ENCODE measurements at places on chromosomes 2 and 18. TPM values are rescaled to one million over a fixed set of nuclear protein-coding genes. Genes with fewer than 3 reads are reported as not detected.

DNA sequence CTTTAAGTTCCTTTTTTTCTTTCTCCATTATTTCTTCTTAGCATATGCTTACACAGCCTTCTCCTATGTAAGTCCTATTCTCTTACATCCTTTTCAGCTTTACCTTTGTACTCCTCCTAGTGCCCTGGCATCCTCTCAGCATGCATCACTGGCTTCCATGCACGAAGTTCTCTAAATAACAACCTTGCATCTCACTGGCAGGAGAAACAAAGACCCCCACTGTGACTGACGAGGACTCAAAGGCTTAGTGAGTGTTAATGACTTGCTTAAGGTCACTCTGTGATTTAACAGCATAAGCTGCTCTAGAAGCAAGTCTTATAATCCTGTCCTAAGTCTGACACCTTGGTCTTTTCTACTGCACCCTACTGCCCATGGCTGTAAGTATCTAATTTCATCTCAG lies 1236.0 kb upstream of the CELF4 start:
- no peak for DNase-seq
- H3K27me3 ChIP-seq: no peaks in the 10 kb centered on the region
- H3K27ac ChIP-seq: no peak overlapping the region
- H3K36me3 ChIP-seq: no peaks in the 10 kb centered on the region
- no peaks in the 10 kb centered on the region for H3K4me1 ChIP-seq

DNA sequence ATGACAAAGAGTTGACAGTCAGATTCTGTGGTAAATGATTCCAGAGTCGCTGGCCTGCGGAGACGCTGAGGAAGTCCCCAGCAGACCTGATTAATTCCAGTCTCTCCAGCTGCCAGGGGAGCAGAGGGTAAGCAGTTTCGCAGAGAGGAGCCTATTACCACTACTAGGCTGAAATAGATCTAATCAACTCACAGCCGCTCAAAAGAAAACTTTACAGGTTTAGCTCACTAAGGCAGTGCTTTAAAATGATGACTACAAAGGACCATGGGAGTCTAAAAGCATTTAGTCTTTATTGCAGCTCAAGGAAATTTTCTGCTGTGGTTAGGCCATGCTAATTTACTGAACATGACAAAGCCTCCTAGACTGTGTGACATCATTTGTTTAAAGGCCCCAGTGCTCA lies 445.6 kb upstream of the POU3F3 start:
- no peaks in the 10 kb centered on the region for H3K27me3 ChIP-seq
- no peaks in the 10 kb centered on the region for H3K4me1 ChIP-seq
- no peaks in the 10 kb centered on the region for H3K36me3 ChIP-seq
- no peak overlapping the region for H3K27ac ChIP-seq

DNA sequence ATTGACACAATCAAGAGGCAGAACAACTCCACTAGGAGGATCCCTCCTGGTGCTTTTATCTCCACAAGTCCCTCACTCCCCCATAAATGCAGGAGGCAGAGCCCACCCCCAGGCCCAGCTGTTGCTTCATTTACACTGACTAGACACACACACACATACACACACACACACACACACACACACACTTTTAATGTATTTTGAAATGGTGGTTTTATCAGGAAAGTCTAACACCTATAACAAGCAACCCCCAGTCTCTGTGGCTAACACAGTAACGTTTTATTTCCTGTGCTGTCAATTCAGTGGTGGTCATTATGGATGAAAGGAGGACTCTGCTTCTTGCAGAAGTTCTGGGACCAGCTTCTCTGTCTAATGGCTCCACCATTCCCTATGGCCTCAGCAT lies 125.4 kb upstream of the FOSL2 start:
- H3K4me1 ChIP-seq: peaks cover 5% of the 10 kb centered on the region
- no peak overlapping the region for H3K4me3 ChIP-seq
- H3K27me3 ChIP-seq: no peaks in the 10 kb centered on the region

- DNase-seq: no peak
- no peaks in the 10 kb centered on the region for H3K4me1 ChIP-seq
- H3K27ac ChIP-seq: no peak overlapping the region
- no peaks in the 10 kb centered on the region for H3K36me3 ChIP-seq
- H3K27me3 ChIP-seq: no peaks in the 10 kb centered on the region
Measured at GRCh38 chr2:143514413-143514812, 385.2 kb downstream of the ARHGAP15 start.

DNA sequence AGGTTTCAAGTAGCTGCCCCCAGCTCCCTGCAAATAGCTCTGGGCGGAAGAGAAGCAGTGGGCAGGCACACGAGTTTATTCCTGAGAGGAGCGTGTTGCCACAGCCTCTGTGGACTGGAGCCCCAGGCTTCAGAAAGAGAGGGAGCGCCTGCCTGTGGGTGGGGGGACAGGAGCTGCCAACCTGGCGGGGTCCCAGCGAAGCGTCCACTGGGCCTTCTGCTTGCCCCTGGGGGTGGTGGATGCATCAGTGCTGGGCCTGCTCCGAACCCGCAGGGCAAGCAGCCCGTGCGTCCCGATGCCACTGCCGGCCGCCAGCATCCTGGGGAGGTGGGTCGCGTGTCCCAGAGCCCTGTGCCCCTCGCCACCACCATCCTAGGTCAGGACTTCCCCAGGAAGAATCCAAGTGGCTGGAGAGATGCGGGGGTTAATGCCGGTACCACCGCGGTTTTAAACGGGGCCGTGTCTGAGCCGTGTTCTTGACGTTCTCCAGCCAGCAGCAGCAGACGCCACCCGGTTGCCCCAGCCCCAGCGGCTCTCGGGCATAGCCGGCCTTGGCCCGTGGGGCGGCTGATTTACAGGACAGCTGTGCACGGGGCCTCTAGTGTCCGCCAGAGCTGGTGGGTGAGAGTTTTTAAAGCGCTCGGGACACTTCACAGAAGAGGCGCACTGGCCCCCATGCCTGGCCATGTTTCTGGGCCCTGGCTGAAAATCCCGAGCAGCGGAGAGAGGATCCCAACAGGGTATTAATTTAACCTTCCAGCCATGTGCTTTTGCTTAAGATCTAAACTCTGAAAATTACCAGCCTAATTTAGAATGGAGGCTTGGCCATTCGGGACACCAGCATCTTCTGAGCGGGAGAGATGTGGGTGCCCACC lies 84.7 kb downstream of the NFATC1 start:
- no peaks in the 10 kb centered on the region for H3K27me3 ChIP-seq
- DNase-seq: peak; percentile 58
- peaks cover 34% of the 10 kb centered on the region for H3K36me3 ChIP-seq
- H3K27ac ChIP-seq: no peak overlapping the region
- H3K4me3 ChIP-seq: no peak overlapping the region

- no peaks in the 10 kb centered on the region for H3K27me3 ChIP-seq
- DNase-seq: peak; percentile 94
- H3K36me3 ChIP-seq: peaks cover 4% of the 10 kb centered on the region
- H3K27ac ChIP-seq: peak overlapping the region; percentile 99
- H3K4me1 ChIP-seq: peaks cover 14% of the 10 kb centered on the region
- peak overlapping the region; percentile 83 for H3K4me3 ChIP-seq
Measured at GRCh38 chr2:96538487-96539214, 2.1 kb downstream of the ARID5A start.

GRCh38 chr18:26436176-26437051 lies 111.9 kb downstream of the KCTD1 start:
- H3K4me1 ChIP-seq: no peaks in the 10 kb centered on the region
- no peaks in the 10 kb centered on the region for H3K36me3 ChIP-seq
- no peak overlapping the region for H3K27ac ChIP-seq
- H3K4me3 ChIP-seq: no peak overlapping the region

GRCh38 chr2:1694371-1695271 lies 49.7 kb downstream of the PXDN start:
- no peaks in the 10 kb centered on the region for H3K4me1 ChIP-seq
- no peaks in the 10 kb centered on the region for H3K27me3 ChIP-seq
- DNase-seq: no peak
- no peak overlapping the region for H3K27ac ChIP-seq
- peaks cover 10% of the 10 kb centered on the region for H3K36me3 ChIP-seq

DNA sequence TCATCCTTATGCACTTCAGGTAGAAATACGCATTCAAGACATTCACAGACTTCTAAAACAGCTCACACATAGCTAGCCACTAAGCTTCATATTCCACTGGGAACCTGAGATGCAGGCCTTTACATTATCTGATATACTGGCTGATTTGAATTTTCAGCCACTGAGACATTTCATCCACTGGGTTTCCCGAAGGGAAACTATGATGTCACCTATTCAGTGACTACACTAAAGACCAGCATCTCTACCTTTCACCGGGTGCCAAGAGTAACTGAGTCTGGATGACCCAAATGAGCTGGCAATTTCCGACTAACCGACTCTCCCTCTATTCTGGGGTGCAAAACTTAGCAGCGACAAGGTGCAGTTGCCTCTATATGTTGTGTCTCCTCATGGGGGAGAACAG lies 31.8 kb upstream of the SP140L start:
- no peaks in the 10 kb centered on the region for H3K27me3 ChIP-seq
- no peaks in the 10 kb centered on the region for H3K4me1 ChIP-seq
- no peak overlapping the region for H3K4me3 ChIP-seq
- no peaks in the 10 kb centered on the region for H3K36me3 ChIP-seq
- DNase-seq: no peak

DNA sequence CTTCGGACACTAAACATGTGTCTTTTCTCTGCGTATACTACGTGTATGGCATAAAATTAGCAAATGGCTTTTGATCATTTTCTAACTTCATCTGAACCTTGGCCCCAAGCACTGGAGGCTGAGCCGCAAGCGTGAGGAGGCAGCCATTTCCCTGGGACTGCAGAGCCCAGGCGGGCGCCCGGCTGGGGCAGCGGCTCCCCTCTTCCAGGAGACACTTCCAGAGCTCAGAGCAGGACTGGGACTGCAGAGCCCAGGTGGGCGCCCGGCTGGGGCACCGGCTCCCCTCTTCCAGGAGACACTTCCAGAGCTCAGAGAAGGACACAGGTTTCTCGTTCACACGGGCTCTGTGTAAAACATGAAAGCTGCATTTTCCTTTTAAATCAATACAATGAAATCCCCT lies 484.1 kb upstream of the SALL3 start:
- DNase-seq: no peak

DNA sequence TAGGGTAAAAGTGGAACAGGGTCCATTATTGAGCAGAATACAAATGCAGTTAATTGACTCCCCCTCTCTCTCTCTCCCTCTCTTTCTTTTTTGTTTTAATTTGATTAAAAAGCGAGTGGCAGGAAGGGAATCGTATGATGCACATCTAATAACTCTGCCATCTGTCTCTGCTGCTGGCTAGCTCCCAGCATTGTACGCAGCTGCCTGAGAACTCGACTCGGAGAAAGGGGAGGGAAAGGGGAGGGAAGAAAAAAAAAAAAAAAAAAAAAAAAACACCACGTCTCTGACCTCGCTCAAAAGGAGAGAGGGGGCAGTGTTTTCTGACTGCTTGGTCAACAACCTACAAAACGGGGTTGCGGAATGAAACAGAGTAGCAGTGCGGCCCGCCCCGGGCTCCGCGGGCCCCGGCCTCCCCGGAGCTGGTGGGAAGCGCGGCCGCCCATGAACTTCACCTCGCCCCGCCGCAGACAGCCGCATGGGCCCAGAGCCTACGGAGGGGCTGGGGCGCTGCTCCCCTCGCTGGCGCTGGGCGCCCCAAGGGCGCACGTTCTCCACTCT lies 265.7 kb downstream of the TCF4 start:
- H3K4me3 ChIP-seq: peak overlapping the region; percentile 69
- H3K36me3 ChIP-seq: no peaks in the 10 kb centered on the region
- peak; percentile 59 for DNase-seq
- peak overlapping the region; percentile 92 for H3K27ac ChIP-seq

- no peaks in the 10 kb centered on the region for H3K36me3 ChIP-seq
- no peak overlapping the region for H3K4me3 ChIP-seq
- DNase-seq: no peak
- no peak overlapping the region for H3K27ac ChIP-seq
- H3K27me3 ChIP-seq: no peaks in the 10 kb centered on the region
Measured at GRCh38 chr18:8982416-8983183, 119.9 kb upstream of the NDUFV2 start.

- no peaks in the 10 kb centered on the region for H3K27me3 ChIP-seq
- no peak for DNase-seq
- peaks cover 3% of the 10 kb centered on the region for H3K36me3 ChIP-seq
- no peaks in the 10 kb centered on the region for H3K4me1 ChIP-seq
Measured at GRCh38 chr2:3207091-3207491, 170.5 kb downstream of the EIPR1 start.

DNA sequence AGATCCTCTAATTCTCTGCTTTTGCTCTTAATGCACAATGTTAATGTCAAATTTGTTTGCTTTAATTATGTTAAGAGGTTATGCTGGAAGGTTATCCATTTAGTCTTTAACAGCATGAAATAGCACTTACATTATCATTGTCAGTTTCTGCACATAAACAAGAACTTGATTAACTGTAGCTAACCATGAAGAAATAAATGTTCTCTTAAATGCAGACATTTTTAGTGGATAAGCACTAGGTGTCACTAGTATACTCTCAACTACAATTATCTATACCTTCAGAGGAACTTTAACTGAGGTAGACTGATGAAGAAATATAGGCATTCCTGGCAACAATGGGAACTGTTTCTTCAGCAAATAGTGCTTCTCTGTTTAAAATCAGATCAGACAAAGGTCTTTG lies 178.8 kb upstream of the CHST9 start:
- no peak overlapping the region for H3K27ac ChIP-seq
- H3K36me3 ChIP-seq: no peaks in the 10 kb centered on the region
- no peak for DNase-seq

- no peaks in the 10 kb centered on the region for H3K27me3 ChIP-seq
- H3K4me3 ChIP-seq: no peak overlapping the region
- no peaks in the 10 kb centered on the region for H3K4me1 ChIP-seq
- H3K36me3 ChIP-seq: peaks cover 2% of the 10 kb centered on the region
- no peak overlapping the region for H3K27ac ChIP-seq
- DNase-seq: no peak
Measured at GRCh38 chr2:10614939-10615338, 74.8 kb downstream of the NOL10 start.

DNA sequence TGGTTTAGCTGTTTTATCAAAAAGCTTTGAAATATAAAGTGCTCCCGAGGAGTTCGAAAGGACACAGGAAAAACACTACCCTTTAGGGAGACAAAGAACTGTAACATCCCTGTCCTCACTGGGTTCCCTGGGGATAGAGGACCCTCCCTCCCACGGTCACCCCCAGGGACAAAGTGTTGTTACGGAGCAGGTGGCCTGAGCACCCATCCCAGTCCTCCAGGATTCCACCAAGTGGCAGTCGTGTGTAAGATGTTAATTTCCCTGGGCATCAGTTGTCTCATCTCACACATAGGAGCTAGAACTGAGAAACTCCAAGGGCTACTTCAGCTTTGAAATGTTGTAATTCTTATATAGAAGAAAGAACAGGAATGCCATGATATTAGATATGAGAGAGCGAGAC lies 137.7 kb downstream of the ALK start:
- no peak overlapping the region for H3K4me3 ChIP-seq
- no peaks in the 10 kb centered on the region for H3K27me3 ChIP-seq
- no peaks in the 10 kb centered on the region for H3K4me1 ChIP-seq

GRCh38 chr18:37661061-37661460 lies 95.5 kb upstream of the CELF4 start:
- H3K27me3 ChIP-seq: no peaks in the 10 kb centered on the region
- H3K4me3 ChIP-seq: no peak overlapping the region
- no peak overlapping the region for H3K27ac ChIP-seq
- H3K4me1 ChIP-seq: no peaks in the 10 kb centered on the region
- no peaks in the 10 kb centered on the region for H3K36me3 ChIP-seq

ASPRV1 gene
- 4.3 TPM for total RNA-seq

KCNJ3 gene
- 1.5 TPM for total RNA-seq

IER3IP1 gene
- 10.0 TPM for total RNA-seq

SERPINB7 gene
- not detected for total RNA-seq

MC5R gene
- total RNA-seq: not detected

GPR155 gene
- 1.8 TPM for total RNA-seq

MYO1B gene
- 27.4 TPM for total RNA-seq

TDRD15 gene
- total RNA-seq: not detected

WNT6 gene
- 1.2 TPM for total RNA-seq

BOLL gene
- total RNA-seq: not detected

UGT1A5 gene
- not detected for total RNA-seq

KCNK3 gene
- 7.2 TPM for total RNA-seq

Measured in ascending aorta (tissue), 2 donors.